Suppressor macrophage treated with lipopolysaccharide for 4 hours (primary cell): ENCODE measurements at places on chromosomes 2 and 18.

- peak; percentile 34 for DNase-seq
Measured at GRCh38 chr2:230453006-230453405, 37.0 kb downstream of the SP100 start.

DNA sequence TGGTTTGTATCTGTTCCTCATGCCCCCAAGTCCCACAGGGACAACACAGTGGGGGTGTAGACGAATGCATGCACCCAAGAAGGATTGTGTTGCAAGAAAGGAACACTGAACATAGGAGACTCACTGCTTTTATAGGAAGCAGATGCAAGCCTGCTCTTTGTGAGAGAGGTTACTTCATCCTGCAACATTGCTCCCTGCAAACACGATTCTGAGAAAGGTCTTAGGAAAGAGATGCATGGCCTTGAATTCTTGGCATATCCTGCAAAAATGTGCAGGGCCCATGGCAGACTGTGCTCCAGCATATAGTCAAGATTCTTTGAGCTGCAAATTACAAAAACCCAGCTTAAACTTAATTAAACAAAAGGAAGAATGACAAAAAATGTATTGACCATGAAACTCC, 312.2 kb upstream of the MGAT5 start:
- no peak for DNase-seq

- no peak for DNase-seq
Measured at GRCh38 chr2:72971036-72971435, 53.7 kb downstream of the EMX1 start.

DNA sequence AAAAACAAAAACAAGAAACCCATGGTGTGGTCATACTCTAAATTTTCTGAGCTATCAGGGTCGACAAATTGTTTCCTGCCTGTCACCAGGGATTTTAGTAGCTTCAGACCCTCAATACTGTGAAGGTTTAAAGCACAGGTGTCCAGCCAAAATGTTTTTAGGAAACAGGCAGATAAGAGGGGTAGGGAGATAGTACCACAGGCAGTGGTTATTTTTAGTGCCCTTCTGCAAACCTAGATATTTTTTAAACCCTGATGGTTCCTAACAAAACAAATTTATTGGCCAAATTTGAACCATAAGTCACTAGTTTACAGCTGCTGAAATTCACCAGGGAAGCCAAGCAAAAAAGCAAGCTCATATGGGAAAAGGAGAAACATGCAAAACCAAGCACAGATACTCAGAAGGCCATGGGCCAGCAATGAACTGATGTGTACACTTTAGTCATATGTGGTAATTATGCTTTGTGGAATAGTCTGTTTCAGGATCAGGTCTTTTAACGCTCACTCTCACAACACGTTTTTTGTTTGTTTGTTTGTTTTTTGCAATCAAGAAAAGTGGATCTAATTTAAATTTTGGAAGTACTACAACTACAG, 156.8 kb upstream of the STK17B start:
- no peak for DNase-seq

DNA sequence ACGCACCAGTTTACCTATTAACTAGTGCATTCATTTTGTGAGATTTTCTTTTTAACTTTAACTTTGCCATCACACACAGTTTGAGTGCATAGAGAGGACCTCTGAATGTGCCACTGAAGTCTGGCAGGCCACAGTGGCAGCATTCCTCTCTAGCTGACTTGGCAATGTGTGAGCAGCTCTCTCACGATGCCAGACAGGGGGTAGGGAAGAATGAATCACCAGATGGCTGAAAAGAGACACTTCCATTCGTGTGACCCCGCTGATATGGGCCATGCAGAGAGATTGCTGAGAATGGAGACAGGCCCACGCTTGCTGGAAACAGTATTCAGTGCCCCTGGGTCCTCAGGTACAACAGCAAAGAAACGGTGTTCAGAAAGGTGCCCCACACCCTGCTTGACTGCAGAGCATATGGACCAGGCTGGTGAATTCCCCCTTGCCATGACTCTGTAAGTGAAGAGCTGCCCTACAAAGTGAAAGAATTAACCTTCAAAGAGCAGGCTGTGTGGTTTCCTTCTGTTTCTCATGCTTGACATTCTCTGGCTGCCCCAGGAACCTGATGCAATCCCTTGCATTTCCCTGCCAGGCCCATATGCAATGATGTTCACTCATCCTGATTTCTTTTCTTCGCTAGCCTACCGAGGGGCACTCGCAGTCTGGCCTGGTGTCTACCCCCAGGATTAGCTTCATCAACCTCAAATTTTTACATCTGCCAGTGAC, 236.1 kb downstream of the CDH20 start:
- DNase-seq: no peak

DNA sequence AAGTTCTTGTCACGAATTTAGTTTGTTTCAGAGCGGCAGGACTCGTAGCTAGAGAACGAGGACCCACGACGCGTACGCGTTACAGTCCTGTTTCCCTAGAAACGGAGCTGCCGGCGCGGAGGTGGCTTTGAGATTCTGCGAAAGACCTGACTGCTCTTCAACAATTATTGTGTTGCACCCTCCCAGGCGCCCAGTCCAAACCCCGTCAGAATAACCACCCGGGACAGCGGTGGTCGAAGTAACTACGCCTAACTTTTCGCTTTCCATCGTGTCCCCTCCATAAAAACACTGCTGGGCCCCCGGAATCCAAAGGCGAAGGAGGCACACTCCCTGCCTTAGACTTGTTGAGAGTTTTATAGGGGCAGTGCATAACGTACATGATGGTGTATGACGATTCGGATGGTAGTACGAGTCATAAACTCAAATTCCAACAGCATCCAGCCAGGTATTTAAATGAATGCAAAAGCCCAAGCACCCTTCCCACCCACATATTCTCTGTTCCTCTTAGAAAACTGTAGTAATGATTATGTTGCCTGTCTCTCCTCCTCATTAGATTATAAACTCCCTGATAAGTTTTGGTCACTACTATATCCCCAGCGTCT, 651 bp upstream of the STAM2 start:
- peak; percentile 44 for DNase-seq

GRCh38 chr2:190031969-190032618, 30.4 kb downstream of the MSTN start:
- no peak for DNase-seq

DNA sequence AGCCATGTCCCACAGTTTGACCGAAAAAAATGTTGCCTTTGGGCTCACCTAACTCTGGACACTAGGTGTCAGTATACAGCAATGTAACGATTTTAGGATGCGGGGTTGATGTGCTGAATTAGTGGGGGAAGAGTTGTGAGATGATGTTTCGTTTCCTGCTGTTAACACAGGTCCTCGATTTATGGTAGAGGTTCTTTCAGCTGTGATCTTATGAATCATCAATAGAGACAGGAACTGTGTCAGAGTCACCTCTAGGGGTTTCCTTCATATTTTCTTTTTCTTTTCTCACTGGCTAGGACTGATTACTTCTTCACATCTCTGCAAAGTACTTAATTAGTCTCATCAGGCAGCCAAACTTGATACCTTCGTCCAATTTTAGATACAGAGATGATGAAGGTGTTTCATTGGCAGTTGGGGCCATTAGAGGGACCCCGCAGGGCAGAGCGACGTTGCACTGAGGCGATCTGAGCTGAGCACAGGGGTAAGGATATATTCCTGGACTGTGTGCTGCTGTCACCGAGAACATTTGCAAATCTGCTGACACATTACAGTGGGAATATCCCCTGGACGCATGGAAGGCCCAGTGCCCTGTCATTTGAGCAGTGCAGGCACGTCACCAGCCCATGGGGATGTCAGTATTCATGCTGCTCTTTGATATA, 10.2 kb upstream of the MMADHC start:
- DNase-seq: peak; percentile 77

DNA sequence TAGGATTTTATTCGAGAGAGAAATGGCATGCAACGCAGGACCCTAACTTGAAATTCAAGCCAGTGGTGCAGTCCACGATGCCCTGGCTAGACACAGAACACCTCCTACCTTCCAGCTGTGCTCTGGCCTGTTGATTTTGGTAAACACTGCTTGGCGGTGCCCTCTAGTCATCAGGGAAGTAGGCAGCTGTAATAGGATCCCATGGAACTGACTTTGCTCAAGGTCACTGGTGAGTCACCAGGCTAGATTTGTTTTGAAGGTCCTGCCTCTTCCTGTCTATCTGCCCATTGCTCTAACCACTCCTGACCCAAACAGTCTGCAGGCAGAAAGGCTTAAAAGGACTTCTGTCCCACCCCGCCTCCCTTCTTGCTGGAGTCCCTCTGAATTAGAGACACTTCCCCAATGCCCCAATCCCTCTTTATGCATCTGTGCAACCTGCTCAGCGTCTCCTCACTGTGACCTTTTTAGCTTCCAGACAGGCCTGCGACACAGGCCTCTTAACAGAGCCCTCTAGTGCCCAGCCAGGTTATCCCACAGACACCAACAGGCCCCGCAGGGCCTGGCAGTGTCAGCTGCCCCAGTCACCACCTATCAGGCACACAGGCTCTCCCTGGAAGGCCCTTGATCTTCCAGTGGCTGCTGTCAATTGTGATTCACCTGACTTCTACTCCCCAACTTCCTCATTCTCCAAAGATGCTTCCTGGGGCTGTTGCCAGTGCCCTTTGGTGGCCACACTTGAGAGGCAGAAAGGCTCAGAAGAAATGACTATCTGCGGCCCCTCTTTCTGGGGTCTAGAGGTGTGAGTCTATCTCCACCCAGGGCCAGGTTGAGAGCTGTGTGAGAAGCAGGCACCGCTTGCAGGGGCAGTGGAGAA, 5.2 kb downstream of the TMEM127 start:
- DNase-seq: peak; percentile 83
